Eye (tissue), 1 donor: ENCODE measurements at places on chromosomes 4 and X.

- DNase-seq: no peak
Observed at GRCh38 chr4:119598521-119598920, 30.1 kb downstream of the PDE5A start.

- DNase-seq: no peak
Observed at GRCh38 chrX:151287954-151288353, 109.1 kb upstream of the VMA21 start.

GRCh38 chrX:12245650-12246645 is 107.7 kb downstream of the FRMPD4 start:
- peak; percentile 1 for DNase-seq

GRCh38 chr4:2304321-2304876 is 42.5 kb upstream of the MXD4 start:
- DNase-seq: no peak

- DNase-seq: peak; percentile 100
Observed at GRCh38 chrX:318739-319578, at the start of gene GTPBP6. Gene GTPBP6, minus strand, starts transcription at chrX:318796. Its CDS starts 9 bp downstream, at chrX:318787.

DNA sequence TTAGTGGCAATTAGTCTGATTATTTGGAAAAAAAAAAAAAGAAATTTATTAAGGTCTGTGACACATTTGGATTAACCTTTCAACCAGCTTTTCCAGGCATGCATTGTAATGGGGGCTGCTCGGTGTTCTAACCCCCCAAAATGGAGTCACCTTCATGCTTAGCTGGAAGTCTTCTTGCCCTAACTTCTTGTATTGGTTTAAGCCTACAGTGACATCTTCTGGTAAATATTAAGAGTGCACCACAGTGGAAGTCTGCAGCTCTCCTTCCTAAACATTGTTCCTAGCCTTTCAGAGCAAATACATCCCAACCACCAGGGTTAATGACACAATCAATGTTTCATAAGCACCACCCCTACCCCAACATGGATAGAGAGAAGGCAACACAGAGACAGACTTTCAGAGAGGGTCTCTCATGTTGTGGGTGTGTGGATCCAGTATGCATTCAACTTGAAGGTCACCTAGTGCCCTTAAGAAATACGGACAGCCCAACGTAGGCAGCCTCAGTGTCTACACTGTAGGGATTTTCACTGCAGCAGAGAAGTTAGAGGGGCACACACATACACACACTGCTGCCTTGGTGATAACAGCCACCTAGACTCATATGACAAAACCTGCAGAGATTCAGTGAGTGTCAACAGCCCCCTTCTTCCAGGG is 142.9 kb upstream of the MBNL3 start:
- DNase-seq: peak; percentile 59

- DNase-seq: no peak
Observed at GRCh38 chr4:109599046-109599652, 39.1 kb downstream of the MCUB start.

DNA sequence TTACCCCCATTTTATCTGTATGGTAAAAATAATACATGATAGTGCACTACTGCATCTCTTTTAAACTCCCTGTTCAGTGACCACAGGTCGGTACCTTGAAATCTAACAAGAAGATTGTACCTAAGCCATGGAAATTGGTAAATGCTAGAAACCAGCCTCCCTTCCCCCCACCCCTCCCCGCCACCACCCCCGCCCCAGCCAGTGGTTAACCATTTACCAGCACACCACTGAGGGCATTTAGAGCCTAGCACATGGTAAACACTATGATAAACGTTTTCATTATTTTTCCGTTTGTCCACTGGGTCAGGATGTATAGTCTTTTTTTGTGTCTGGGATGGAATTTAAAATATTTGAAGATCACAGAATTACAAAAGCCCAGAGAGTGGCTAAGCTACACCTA is 703 bp upstream of the FTSJ1 start:
- no peak for DNase-seq

DNA sequence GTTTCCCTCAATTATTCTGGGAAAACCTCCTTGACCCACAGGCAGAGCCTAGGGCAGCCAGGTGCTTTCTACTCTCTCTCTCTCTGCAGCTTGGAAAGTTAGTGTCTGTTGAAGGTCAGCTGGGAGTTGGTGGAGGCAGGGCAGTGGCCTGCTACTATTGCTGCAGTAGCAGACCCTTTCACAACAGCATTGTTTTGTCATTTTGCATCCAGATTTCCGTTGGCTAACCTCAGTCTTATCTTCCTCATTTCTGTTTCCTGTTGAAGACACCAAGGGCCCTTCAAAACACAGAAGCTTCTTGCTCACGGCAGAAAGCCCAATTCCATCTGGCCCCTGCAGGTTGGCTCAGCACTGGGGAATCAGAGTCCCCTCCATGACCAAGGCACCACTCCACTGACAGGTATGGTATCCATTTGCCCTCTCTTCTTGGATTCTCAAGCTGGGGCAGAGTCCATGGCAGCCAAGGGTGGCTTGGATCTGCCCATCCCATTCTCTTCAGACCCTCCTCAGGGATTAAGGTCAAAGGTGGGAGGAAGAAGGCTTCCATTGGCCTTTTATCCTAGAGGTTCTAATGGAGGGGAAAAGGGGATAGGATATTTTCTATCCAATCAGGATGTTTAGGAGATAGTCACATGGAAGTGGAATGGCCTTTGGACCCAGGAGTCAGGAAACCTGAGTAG is 24.6 kb downstream of the VSIG4 start:
- no peak for DNase-seq

DNA sequence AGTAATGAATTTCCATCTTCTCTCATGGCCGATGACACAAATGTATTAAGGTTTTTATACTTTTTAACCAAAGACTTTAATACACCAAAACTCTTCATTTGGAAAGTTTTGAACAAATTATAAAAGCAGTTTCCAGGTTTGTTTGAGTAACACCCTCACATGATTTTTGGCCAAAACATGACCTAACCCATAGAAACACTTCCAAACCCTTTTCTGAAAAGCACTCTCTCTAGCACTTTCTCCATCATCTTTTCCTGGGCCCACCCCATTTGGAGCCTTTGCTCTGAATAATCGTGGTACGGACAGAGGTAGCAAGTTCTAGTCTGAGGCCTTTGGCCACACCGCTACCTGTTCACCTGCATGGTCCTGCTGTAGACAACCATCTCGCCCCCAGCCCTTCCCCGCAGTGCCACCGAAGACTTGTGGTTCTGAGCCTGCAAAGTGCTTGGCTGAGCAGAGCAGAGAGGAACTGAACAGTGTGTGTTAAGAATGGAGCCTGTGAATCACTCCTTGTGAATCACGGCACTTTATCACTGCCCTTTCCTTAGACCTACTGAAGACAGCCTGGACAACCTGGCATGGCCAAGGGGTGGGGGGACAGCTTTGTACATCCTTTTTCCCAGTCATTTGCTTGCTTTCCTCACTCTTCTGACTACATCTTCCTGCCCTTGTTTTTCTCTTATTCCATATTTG is 181.8 kb downstream of the PTTG2 start:
- no peak for DNase-seq

GRCh38 chr4:118076958-118077766 is 42.9 kb downstream of the NDST3 start:
- DNase-seq: no peak

DNA sequence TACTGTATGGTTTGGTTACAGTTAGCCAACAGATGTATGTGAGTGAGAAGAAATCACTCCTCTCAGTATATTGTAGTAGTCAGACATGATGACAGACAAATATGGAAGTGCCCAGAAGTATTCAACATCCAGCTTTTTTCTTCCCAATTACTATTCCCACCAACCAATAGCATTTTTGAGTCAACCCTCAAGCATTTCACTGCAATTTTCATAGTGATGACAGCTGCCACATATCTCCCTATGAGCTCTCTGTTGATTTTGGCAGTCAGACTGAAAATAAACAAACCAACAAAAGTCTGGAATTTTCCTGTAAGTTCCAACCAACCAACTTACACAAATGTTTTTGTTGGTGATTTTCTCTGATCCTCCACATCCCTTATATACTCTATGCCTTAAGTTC is 8.2 kb upstream of the TRAM1L1 start:
- no peak for DNase-seq

- DNase-seq: no peak
Observed at GRCh38 chr4:73387552-73387951, 16.5 kb upstream of the ALB start.

GRCh38 chrX:71111921-71112431 is 599 bp upstream of the IL2RG start:
- DNase-seq: no peak

GRCh38 chrX:14926471-14926870 is 53.2 kb downstream of the MOSPD2 start:
- DNase-seq: no peak

DNA sequence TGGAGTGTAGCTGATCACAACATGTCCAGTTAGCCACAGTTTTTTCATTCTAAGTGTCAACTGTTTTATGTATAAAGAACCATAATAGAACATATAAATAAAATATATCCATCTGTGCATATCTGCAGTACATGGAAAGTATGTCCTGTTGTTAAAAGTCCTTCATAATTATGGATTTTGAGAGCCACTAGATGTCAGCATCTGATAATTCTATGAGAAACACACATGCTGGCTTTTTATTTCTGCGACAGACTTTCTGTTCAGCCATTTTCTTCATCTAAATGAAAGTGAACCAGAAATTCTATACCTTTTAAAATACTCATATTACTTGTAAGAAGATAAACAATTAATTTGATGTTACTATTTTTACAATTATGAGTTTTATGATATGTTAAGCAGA is 251.5 kb downstream of the GPM6A start:
- peak; percentile 78 for DNase-seq

DNA sequence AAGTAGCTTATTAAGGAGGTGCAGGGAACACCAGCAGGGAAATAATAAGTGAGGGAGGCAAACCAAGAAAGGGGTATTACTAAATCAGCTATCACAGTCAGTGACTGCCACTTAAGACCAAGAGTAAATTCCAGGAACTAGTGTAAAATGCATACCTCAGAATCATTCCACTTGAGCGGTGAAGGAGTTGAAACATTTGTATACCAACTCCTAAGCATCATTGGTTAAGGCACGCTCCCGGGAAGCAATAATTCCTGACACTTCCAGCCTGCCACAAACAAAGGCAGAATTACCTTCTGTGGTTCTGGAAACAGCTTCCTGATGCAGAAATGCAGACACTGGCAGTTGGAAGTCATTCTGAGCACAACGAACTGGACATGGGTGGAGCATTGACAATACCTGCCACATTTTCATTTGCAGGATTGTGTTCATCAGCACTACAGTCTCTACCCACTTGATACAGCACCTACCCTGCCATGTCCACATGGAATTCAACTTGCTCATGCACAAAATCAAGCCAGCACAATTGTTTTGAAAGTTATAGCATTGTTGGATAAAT is 82.1 kb downstream of the PPP1R2C start:
- DNase-seq: peak; percentile 15

DNA sequence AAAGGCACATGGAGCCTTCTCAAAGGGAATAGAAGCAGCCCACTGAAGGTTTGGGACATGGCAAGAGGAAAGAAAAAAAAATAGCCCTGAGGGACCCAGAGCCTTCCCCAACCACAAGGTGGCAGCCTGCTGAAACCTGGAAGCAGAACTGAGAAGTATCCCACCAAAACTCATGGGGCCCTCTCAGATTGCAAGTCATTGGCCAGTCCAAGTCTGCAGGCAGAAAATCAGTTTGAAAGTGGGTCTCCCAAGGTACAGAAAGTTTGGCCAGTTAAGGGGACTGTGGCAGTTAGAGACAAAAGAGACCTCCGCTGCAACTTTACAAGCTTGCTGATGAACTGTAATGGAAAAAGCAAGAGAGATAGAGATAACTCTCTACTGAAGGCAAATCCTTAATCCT is 155.8 kb downstream of the ANTXR2 start:
- DNase-seq: no peak

GRCh38 chr4:6576512-6576911 is 1.5 kb downstream of the MAN2B2 start:
- no peak for DNase-seq

GRCh38 chrX:121832446-121832845 is 785.0 kb downstream of the GLUD2 start:
- no peak for DNase-seq

- no peak for DNase-seq
Observed at GRCh38 chr4:108072300-108072699, 82.6 kb downstream of the HADH start.

- DNase-seq: peak; percentile 48
Observed at GRCh38 chrX:69024931-69025330, 140.3 kb downstream of the PJA1 start.

DNA sequence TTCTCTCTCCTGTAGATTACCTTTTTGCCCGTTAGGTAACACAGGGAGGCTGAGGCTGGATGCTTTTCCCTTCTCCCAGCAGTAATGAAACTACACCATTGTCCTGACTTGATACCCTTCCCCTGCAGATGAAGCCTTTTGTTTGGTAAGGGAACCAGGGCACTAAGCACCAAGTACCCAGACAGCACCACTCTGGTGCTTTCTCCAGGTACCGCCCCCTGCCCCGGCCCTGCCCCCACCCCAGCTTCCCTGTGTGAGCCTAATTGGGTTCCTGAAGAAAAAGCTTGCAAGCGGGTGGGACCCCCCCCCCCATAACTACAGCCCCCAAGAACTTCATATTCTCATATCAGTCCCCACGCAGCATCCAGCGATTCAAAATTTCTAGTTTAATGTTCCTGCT is 79.8 kb downstream of the JADE3 start:
- DNase-seq: no peak

- DNase-seq: no peak
Observed at GRCh38 chr4:130054908-130055307, 959.0 kb downstream of the C4orf33 start.

DNA sequence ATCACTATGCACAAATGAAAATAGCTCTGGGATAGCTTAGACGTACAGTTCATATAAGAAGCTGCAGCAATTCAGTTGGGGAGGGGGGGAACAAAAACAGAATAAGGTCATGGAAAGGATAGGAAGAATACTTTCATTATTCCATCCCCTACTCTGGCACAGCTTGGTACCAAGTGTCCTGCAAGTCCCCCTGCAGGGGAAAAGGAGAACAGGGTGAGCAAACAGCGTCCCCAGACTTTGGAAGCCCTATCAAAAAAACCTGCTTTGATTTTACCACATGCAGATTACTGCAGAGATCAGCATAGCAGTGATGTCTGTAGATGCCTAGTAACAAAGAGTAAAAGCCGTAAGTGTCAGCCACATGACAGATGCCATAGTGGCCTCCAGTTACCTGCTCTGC is 209.4 kb upstream of the NEIL3 start:
- no peak for DNase-seq

- DNase-seq: no peak
Observed at GRCh38 chr4:77785669-77786068, 33.5 kb downstream of the CNOT6L start.

- DNase-seq: no peak
Observed at GRCh38 chr4:126757219-126757618, 875.5 kb upstream of the INTU start.

DNA sequence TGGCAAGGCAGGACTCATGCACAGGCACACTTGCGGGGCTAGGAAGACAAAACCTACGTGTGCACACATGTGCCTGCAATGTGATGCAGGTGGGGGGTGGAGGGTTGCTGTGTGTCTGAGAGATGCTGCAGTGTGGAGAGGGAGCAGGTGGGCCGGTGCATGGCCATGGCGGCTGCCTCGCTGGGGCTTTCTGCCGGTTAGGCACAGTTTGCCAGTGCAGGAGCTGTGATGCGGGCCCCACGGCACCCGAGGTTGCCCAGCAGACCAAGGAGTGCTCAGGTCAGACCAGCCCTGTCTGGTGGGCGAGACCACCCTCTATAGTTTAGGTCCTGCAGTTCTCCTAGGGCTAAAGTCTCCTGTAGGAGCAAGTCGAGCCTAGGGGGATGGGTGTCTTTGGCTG is 4.4 kb upstream of the AFM start:
- DNase-seq: no peak
